LHCN-M2 (cell line): ENCODE measurements at places on chromosomes 3 and 15.
A peak's percentile ranks its signal among the peaks of the same experiment; 100 is the strongest.

DNA sequence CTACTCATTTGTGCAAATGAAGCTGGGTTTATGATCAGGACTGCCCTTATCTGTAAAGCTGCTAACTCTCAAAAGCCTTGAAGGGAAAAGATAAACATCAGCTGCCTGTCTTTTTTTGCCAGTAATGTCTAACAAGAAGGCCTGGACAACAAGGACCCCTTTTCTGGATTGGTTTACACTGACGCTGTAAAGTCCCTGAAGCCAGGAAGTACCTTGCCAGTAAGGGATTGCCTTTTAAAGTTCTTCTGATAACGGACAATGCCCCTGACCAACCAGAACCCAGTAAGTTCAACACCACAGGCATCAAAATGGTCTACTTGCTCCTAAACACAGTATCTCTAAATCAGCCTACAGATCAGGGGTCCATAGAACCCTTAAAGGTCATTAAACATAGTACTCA is 178.0 kb downstream of the PCCB start:
- no peak for DNase-seq

DNA sequence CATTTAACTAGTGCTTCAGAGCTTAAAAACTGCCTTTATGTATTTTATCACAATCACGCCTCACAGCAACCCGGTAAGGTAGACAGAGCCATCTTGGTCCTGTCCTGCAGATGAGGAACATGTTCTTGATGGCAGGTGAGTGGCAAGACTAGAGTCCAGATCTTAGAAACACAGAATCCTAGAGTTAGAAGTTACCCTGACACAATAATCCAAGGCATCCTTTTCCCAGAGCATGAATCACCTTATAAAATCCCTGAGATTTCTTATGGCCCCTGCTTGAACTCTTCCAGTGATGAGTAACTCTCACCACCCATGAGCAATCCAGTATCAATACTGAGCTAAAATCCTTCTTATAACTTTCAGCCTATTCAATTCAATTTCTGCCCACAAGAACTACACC is 16.9 kb downstream of the POPDC2 start:
- DNase-seq, result peak; percentile 84

DNA sequence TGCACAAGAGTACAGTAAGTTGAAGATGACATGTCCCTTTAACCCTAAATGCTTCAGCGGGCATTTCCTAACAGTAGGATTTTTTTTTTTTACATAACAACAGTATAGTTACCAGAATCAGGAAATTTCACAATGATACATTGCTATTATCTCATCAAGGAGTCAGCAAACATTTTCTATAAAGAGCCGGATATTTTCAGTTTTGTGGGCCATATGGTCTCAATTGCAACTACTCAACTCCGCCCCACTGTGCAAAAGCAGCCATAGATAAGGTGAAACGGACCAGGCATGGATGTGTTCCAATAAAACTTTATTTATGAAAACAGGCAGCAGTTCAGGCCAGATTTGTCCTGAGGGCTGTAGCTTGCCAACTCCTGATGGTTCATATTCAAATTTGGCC is 130.6 kb downstream of the SMAD6 start:
- DNase-seq, result peak; percentile 10

- no peak for DNase-seq
Observed at GRCh38 chr3:129231331-129232119, 17.9 kb upstream of the COPG1 start.

DNA sequence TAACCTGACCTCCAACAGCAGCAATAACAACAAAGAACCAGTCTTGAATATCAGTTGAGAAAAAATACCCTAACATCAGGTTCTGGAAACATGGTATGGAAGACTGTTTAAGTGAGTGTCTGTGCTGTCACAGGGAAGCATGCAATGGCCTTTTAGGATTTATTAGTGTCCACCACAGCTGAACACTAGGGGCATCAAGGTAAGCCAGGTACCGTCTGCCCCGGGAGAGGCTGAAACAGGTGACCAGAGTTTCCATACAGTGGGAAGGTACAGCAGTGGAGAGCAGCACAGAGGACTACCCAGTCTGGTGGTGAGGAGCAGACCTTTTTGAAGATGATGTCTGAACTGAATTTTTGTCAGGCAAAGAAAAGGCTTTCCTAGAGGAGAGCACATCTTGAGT is 18.4 kb downstream of the ZDHHC23 start:
- DNase-seq, result no peak

DNA sequence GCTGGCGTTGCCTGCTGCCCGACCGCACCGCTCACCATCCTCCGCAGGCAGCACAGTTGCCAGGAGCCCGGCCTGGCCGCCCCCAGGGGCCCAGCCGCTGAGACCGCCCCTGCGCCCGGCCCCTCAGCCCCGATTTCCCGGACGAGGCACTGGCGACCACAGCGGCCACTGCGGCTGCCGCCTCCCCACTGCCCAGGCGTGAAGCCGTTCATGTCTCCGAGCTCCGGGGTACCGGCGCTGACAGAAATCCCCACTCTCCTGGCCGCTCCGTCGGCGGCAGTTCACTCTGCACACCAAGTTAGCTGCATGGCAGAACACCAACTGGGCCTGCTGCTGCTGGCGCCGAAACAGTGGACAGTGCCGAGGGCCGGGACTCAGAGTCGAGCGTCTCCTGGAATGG is 8.5 kb downstream of the SELENOT start:
- no peak for DNase-seq

- peak; percentile 3 for DNase-seq
Observed at GRCh38 chr15:77145370-77145769, 74.5 kb upstream of the TSPAN3 start.

- no peak for DNase-seq
Observed at GRCh38 chr3:14370720-14371572, 31.5 kb upstream of the SLC6A6 start.

DNA sequence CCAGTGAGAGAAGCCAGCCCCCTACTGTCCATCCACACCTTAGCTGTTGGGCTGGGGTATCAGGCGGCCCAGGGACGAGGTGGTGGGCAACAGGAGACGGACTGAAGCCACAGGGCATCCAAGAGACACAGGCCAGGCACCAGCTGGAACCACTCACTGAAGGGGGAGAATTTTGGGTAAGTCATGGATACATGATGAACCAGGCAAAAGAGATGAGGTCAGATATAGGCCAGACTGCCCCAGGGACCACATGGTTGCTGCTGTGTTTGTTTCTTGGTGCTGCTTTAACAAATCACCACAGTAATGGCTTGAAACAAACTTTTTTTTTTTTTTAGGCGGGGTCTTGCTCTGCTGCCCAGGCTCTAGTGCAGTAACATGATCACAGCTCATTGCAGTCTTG is 66.4 kb downstream of the SEMA5B start:
- peak; percentile 50 for DNase-seq

GRCh38 chr3:49880581-49881315 is 11.0 kb upstream of the CAMKV start:
- DNase-seq, result no peak

DNA sequence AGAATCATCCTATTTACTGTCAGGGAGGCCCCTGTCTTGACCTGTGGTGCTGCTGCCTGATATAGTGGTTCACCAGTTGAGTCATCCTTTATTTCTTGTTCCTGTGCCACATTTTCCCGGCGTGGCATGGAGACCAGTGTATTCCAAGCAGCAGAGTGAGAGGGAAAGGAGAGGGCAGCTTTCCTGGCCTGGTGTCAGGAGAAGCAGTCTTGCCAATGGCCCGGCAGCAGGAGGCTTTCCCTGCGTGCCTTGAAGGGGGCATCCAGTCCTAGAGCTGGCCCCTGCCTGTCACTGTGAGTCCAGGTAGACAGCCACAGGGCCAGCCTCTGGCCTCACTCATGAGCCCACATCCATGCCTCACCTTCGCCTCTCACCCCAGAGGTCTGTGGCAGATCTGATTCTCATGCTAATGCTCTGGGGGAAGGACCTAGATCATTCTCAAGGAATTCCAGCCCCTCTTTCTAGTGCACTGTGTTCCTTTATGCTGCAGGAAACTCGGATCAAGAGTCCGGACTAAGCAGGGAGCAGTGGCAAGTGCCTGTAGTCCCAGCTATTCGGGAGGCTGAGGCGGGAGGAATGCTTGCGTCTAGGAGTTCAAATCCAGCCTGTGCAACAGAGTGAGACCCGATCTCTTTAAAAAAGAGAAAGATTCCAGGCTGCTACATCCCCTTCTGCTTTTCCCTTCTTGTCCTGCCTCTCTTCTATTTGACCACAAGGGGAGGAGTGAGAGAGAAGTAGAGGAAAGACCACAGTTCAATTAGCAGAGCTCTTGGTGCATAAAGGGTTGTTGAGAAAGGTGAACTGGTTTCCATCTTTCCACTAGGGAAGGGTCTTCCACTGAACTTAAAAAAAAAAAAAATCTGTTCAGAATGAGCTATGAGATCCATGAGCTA is 66.8 kb upstream of the HACD2 start:
- DNase-seq, result peak; percentile 25

DNA sequence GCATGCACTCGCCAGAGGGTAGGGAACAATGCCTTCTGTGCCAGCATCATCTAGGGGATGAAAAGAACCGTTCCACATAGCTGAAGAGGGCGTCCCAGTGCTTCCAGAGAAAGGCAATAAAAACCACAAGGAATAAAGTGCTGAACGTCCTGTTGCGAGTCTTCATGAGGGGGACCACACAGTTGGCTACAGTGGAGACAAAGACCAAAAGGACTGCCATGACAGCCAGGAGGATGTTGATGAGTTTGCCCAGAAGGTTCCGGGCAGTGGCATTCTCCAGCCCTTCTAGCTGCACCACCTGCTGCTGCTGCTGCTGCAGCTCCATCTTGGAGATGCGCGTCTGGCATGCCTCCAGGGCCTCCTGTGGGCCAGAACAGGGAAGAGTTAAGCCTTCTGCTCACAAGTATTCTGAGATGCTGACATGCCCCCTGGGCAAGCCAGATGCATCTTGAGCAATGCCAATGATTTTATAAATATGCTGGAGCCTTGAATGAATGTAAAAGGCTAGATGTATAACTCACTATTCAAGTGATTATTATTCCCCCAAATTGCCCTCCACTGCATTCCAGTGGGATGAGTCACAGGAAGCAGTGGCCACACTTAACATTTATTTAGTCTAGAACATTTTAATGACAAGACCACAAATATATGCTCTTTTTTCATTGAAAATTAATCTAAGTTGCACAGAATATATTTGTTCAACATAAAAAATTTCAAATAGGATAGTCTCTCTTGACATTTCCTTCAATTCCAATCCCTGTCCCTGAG is 45.1 kb upstream of the PLXND1 start:
- peak; percentile 88 for DNase-seq

GRCh38 chr3:148229107-148229506 is 468.6 kb upstream of the AGTR1 start:
- DNase-seq, result no peak
